ENCODE measurements at places on chromosomes 5 and 9.

GRCh38 chr5:95053253-95053652, 231.6 kb downstream of the MCTP1 start:
- no peak for DNase-seq

DNA sequence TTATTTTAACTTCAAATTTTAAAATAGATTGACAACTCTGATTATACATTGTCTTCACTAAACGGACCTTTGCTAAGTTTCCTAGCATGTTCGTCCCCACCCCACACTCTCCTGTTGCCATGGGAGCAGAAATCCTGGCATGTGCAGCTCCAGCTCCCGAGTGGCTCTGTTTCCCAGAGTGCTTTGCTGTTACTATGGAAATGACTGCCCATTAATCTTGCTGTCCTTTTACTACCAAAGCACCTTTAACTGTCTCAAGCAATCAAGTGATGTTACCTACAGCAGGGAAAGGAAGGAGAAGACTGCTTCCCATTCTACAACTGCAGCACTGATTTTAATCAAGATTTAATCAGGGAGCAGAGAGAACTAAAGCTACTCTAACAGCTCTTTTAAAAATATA, 212.0 kb upstream of the KIF2A start:
- no peak for DNase-seq

- no peak for DNase-seq
Measured at GRCh38 chr5:150663936-150664335, 2.9 kb downstream of the MYOZ3 start.

DNA sequence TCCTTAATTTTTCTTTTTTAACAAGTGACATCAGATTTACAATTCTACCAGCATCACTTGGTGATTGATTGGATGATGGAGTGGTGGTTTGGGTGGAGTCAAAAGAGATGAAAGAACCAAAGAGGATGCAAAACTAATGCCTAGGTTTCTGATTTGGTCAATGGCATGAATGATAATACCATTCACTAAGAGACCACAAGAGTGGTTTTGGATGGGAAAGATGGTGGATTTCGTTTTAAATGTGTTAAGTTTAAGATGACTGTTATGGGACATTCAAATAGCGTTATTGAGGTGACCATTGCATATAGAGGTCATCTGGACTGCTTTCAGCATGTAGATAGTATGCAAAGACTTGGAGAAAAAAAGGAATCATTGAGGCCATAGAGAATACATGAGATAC, 3.6 kb downstream of the SMC5 start:
- no peak for DNase-seq

DNA sequence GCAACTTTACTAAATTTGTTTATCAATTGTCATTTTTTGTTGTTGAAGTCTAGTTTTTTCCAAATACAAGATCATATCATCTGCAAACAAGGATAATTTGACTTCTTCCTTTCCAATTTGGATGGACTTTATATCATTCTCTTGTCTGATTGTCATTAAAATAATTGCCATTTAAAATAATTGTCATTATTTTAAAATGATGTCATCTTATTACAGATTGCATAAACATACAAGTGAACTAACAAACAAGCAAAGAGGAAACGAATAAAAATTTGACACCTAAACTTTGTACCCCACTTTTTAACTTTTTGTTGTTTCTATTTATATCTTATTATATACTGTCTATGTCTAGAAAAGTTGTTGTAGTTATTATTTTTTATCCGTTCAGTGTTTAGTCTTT, 275.2 kb downstream of the ADGRV1 start:
- DNase-seq, result no peak

DNA sequence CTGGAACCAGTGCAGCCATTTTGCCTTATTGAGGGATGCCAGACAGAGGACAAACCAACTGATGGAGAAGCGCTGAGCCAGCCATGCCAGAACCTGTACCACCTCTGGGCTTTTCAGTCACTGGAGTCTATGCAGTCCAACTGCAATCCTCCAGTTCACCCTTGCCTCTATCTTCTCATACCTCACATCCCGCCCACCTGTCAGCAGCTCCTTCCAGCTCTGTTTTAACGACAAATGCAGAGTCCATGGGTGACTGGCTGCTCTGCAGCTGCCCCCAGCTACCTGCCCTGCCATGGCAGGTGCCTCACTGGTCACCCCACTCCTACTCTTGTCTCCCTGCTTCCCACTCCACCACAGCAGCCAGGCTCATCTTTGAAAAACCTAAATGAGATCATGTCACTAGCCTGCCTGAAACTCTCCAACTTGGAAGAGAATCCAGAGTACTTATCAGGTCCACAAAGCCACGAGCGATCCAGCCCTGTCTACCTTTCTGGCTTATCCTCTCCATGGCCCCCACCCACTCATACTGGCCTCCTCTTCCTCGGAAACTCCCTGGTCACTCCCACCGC, 14.0 kb upstream of the ACSL6 start:
- DNase-seq, result no peak

DNA sequence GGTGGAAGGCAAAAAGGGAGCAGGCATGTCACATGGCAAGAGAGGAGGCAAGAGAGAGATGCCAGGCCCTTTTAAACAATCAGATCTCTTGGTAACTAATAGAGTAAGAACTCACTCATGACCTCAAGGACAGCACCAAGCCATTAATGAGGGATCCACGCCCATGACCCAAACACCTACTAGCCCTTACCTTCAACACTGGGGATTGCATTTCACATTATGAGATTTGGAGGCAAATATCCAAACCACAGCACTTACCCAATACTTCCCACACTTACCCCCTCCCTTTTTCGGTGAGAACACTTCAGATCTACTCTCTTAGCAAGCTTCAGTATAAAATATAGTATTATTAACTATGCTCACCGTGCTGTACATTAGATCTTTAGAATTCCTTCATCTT, 41.9 kb downstream of the ZNF354A start:
- no peak for DNase-seq

GRCh38 chr5:32406650-32407049, 37.9 kb downstream of the ZFR start:
- DNase-seq, result no peak

- DNase-seq, result peak; percentile 48
Measured at GRCh38 chr5:73496984-73497457, 1.2 kb upstream of the BTF3 start.

- no peak for DNase-seq
Measured at GRCh38 chr5:820245-820644, 30.5 kb downstream of the ZDHHC11 start.

DNA sequence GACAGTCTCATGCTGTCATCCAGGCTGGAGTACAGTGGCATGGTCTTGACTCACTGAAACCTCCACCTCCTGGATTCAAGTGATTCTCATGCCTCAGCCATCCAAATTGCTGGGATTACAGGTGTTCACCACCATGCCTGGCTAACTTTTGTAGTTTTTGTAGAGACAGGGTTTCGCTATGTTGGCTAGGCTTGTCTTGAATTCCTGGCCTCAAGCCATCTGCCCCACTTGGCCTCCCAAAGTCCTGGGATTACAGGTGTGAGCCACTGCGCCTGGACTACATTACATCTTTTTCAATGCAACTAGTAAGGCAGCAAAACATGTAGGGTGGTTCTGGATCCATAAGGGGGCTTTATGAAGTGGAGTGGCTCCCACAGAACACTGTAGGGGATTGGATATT, 29.6 kb upstream of the RASGEF1C start:
- no peak for DNase-seq

DNA sequence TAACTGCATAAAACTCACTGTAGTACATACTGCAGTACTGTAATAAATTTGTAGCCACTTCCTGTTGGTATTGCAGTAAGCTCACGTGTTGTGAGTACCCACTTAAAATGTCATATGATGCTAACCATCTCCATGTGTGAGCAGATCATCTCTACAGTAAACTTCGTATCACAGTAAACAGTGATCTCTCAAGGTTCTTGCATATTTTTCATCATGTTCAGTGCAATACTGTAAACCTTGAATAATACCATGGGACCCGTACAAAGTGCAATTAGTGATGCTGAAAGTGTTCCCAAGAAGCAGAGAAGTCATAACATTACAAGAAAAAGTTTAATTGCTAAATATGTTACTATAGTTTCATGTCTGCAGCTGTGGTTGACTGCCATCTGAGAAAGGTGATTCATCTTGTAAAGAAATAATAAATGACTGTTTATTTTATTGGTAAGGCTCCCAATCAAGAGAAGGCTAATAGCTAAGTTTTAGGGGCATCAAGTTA, 253.8 kb upstream of the POU5F2 start:
- no peak for DNase-seq

- no peak for DNase-seq
Measured at GRCh38 chr5:134053840-134054338, 49.1 kb upstream of the VDAC1 start.

- DNase-seq, result no peak
Measured at GRCh38 chr9:132040808-132041207, 38.9 kb downstream of the MED27 start.
